Stimulated activated CD4-positive, alpha-beta T cell treated with anti-CD3 and anti-CD28 coated beads, Interleukin-4, amount 100 ng/mL, for 1 hour (primary cell): ENCODE measurements at places on chromosomes 3 and 15.

DNA sequence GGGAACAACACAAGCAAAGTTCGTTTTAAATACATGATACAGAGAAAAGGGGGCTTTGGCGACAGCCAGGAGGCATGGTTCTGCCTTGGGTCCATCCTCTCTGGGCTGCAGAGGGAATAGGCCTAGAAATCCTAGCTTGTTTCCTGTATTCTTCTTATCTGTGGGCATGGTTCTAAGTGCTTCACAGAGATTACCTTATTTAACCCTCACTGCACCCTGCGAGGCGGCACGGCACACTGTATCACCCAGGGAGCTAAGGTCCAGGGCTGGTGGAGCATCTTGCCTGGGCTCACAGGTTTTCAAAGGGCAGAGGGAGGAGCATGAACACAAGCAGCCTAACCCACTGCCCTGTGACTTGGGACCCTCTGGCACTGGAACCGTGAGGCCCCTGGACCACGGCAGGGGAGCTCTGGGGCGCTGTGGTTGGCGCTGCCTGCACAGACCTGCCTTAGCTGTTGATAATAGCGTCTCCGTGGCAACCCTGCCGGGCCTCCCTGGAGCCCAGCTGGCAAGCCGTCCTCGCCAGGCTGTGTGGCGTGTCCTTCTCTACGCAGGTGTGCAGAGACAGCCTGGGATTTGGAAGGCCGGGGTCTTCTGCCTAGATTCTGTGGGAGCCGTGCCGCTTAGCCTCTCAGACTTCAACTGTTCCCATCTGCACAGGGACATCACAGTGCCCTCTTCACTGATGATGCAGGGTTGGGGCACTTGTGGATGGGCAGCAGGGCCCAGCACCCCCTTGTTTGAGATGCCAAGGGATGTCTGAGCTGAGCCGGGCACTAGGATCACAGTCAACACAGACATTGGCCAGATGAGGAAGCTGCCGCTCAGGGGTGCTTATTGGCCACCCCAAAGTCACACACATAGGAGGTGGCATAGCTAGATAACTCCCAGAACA, 154.6 kb upstream of the TLE3 start:
- no peak for DNase-seq

- DNase-seq = no peak
These were observed 27.0 kb downstream of the C2CD4B start for GRCh38 chr15:62138124-62138523.

- peak; percentile 38 for DNase-seq
These were observed 235.1 kb downstream of the UACA start for GRCh38 chr15:70528270-70528706.

- no peak for DNase-seq
These were observed 221.9 kb upstream of the LRIG1 start for GRCh38 chr3:66722675-66723074.

DNA sequence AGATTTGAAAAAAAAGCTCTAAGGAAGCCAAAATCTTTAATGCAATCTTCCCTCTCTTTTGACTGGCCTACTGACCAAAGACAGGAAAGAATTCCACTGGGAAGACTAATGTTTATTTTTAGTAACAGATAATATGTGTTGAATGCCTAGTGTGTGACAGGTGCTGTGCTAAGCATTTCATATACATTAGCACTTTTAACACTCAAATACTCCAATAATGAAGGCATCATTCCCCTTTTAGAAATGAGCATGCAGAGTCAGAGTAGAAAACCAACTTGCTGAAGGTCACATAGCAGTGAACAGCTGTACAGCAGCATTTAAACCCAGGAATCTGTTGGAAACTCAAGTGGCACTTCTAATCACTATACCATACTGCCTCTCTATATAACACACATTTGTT, 170.6 kb downstream of the MINAR1 start:
- DNase-seq = no peak

GRCh38 chr15:52186651-52187486, 4.3 kb downstream of the GNB5 start:
- DNase-seq = no peak

DNA sequence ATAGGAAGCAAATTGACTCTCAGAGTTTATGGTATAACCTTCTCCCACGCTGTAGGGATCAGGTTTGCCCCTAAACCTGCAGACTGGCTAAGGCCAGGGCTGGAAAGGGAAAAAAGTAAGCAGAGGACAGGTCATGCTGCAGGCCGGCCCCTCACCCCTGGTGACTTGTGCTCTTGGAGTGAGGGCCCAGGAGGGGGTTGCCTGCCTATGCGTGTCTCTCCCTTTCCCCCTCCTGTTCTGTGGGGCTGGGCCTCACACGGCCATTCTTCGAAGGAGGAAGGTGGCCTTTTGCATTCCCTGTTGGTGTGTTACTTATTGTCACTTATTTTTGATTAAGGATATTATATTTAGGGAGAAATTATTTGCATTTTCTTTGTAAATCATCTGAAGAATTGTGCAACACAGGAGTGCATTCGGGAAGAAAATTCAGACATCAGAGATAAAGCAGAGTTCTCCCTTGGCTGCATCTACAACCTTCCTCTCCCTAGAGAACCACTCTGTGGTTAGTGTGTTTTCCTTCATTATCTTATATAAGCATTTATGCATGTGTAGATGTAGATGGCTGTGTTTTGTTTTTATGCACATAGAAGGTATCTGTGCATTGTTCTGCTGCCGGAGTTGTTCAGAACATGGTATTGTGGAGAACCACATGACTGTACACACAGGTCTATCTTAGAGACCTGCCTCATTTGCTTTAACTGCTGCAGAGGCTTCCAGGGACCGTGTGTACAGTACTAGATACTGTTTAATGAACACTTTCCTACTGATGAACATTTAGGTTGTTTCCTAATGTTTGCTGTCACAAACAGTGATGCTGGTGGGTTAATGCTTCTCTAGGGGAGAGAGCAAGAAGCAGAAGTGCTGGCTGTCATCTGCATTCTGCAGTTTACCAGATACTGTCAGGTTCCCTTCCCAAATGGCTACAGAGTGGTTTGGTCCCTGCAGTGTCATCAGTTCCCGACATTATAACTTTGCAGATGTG, 133.5 kb downstream of the APBA2 start:
- no peak for DNase-seq

DNA sequence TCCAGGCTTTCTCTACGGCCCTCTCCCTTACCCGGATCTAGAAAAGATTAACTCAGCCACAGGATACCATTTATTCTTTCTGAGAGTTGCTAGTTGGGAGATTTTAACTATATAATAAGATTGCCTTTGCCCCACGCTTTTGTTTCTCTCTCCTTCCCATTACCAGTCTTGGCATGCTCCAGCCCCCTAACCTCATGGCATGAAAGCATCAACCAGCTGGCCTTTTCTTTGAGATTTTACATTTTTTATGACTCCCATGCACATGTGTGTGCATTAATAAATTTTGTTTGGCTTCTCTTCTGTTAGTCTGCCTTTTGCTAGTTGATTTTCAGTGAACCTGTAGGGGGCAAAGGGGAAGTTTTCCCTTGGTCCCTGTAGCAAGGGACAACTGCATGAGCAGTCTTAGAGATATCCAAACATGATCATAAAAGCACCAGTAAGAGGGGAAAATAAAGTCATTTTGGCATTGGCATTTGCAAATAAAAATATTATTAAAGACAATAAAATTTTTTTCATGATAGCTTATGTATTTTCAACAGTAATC, 73.6 kb downstream of the OXSM start:
- no peak for DNase-seq

GRCh38 chr15:67641453-67641852, 99.0 kb downstream of the MAP2K5 start:
- DNase-seq = no peak

DNA sequence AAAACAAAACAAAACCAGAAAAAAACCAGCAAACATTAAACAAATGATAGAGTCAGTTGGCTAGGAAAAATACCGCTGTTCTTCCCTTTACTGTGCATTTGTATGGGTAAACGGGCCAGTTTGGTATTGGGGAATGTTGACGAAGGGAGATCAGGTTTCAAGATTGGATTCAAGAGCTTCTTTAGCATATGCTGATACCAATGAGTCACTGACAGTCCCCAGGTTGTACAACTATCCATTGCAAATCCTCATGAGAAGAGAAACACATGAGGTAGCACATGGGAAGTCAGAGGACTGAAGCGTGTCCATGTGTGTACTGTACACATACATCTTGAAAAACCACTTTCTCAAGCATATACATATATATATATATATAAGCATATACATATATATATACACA, 25.6 kb downstream of the TIGIT start:
- DNase-seq = no peak

- DNase-seq = no peak
These were observed 236.8 kb upstream of the GBE1 start for GRCh38 chr3:81998139-81998755.

DNA sequence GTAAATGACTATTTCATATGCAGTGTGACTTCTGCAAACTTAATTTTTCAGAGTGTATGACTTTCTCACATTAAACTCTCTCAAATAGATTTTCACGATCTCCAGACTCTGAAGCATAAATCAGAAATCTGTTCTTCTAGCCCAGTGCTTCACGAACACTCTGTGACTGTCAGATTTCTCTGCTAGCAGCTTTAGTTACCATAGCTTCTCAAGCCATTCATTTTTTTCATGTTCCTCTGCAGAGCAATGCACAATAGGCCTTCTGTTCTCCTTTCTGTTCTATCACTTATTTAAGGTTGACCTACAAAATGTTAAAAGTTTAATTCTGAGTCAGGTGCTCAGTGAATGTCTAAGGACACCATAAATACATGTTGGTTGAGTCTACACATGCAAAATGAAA, 1102.2 kb downstream of the TUSC7 start:
- no peak for DNase-seq

- DNase-seq = no peak
These were observed 57.0 kb downstream of the MLH1 start for GRCh38 chr3:37050282-37050681.

DNA sequence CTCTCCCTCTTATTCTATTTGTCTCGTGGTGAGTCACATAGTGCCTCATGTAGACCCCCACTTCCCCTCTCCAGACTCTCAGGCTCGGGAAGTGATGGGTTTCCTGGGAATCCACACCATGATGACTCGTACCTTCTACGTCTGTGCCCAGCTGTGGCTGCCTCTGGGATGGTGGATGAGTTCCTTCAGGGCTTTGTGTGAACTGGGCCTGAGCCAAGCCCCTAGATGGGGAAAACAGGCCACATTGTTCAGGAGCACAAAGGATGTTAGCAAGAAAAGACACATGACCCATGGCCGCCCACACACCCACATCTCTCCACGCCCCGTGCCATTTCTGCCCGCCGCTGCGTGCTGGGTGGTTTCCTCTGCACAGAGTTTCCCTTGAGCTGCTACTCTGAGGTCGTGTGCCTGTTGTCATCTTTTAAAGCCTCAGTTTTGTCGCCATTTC, 10.5 kb downstream of the ISG20 start:
- peak; percentile 76 for DNase-seq

GRCh38 chr3:45781271-45781670, 15.1 kb downstream of the SLC6A20 start:
- DNase-seq = no peak

GRCh38 chr3:177257625-177258024, 60.3 kb upstream of the TBL1XR1 start:
- DNase-seq = no peak

GRCh38 chr3:173257797-173258196, 116.8 kb upstream of the SPATA16 start:
- DNase-seq = no peak

DNA sequence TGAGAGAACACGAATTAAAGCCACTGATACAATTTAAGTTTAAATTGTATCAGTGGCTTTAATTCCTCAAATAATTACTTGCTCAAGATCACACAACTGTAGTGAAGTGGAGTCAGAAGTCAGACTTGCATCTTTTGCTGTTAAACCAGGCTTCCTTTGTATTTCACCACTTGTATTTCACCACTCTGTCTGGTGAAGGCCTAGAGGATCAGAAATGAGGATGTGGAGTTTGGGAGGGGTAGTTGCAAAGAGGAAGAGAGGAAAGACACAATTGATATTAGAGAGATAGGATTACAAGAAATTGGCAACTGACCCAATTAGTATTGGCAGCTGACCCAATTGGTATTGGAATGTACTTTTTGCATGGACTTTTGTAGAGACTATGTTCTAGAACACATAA, 288.1 kb upstream of the GPR149 start:
- no peak for DNase-seq

GRCh38 chr3:135125171-135125801, 330.2 kb downstream of the EPHB1 start:
- DNase-seq = no peak

GRCh38 chr3:67076607-67077006, 78.5 kb downstream of the KBTBD8 start:
- no peak for DNase-seq

DNA sequence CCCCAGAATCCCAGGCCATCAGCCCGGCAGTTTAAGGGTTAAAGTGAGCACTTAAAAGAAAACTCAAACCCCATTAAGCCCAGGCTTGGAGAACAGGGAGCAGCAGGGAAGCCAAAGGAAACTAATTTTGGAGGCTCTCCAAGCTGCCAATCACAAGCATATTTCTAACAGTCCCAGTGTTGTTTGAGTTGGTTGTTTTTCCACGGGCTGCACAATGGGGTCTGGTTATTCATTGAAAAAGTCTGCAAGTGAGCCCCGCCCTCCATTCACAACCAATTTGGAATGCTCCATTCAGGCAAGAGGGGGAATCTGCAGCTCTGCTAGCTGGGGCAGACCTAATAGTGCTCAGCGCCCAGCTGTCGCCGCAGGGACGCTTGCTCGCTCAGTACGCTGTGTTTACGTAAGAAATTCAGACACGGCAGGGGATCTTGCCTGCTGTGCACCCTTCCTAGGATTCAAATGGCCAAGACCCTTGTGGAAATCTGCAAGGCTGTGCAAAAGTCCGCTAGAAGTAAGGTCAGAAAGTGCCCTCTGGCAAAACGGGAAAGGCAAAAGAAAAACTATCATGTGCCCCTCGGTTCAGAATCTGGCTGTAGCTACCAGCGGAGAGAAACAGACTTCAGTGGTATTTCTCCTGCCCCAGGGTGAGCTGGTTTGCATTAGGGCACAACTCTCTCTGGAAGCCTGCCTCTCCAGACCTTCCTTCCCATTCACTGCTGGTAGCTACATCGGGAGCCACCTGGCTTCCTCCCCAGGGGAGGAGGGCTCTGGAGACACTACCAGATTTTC, 11.0 kb downstream of the ETV5 start:
- no peak for DNase-seq

DNA sequence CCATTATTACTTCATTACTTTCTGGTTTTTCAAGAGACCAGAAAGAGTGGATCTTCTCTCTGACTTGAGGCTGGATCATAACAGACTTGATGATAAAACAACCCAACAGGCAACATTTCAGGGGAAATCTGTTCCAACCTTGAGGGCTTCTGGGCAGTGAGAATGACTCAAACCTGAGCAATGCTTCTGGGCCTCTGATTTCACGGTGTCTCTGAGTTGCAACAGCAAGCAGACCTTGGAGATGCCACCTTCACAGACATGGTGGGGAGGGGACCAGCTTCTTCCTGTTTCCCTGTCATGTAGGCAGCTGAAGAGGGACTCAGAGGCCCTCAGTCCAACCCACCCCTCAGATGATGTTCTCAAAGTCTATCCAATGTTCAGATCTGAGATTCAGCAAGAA, 104.0 kb downstream of the ABHD5 start:
- no peak for DNase-seq
